Stimulated activated CD4-positive, alpha-beta T cell treated with anti-CD3 and anti-CD28 coated beads, Interleukin-2, amount 100 ng/mL, for 48 hours (primary cell): ENCODE measurements at places on chromosomes 7 and 10.

- DNase-seq = no peak
Observed at GRCh38 chr10:61470740-61471139, 17.6 kb upstream of the TMEM26 start.

DNA sequence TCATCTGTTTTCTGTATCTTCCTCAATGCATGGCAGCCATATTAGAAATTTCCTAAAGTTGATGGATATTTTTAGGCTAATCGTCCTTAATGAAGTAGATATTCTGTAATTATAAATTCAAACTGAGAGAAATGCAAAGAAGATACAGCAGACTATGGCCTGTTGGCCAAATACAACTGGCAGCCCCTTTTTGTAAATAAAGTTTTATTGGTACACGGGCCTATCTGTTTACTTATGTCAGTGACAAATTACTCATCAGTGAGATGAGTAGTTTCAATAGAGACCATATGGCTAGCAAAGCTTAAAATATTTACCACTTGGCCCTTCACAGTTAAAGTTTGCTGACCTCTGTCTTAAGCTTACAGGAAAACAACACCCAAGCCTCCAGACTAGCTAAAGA, 112.3 kb downstream of the HTR7 start:
- no peak for DNase-seq

DNA sequence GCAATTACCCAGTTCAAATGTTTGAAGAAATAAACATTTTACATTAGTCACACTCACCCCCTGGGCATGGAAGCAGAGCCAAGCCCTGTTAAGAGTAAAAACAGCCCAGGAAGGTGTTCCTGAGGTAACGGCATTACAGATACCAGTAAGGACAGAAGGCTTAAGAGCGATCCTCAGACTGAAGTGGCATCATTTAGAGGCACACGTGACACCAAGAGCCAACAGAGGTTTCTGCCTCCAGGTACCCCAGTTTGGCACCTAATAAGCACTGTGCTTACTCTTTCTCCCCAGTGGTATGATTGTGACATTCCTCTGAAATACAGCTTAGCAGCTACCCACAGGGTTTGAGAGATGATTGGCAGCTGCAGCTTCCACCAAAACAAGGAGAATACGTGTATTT, 17.2 kb downstream of the MMS19 start:
- no peak for DNase-seq

DNA sequence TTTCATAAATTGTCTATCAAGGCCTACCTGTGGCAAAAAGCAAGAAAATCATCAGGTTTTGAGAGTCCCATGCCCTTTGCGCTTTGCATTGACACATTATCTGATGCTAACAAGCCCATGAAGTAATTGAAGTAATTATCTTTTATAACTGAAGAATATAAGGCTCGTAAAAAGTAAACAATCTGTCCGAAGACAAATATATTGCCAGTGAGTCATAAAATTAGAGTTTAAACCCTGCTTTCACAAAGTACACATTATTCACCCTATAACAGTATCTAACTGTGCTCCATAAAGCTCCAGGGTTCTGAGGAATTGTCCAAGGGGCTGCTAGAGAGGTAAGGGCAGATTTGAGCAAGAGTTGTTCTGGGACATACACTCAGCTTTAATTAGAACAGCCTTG, 102.3 kb upstream of the PPP1R3A start:
- DNase-seq = no peak

DNA sequence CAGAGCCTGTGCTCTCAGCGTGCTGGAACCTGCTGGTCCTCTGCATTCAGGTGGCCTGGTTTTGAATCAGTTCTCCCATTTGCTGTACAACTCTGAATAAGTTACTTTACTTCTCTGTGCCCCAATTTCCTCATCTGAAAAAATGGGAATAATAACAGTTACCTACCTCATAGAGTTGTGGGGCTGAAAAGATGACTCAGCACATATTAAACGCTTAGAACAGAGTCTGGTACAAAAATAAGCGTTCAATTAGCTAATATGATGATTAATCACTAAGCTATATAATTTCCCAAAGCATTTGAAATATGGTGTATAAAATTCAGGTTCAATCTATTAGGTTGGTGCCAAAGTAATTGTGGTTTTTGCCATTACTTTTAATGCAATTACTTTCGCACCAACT, 259.1 kb downstream of the PRPF18 start:
- DNase-seq = no peak

- no peak for DNase-seq
Observed at GRCh38 chr10:6565588-6565987, 14.5 kb downstream of the PRKCQ start.
